ENCODE measurements at places on chromosomes 5 and 9. TPM values are rescaled to one million over a fixed set of nuclear protein-coding genes. Genes with fewer than 3 reads are reported as not detected.

DNA sequence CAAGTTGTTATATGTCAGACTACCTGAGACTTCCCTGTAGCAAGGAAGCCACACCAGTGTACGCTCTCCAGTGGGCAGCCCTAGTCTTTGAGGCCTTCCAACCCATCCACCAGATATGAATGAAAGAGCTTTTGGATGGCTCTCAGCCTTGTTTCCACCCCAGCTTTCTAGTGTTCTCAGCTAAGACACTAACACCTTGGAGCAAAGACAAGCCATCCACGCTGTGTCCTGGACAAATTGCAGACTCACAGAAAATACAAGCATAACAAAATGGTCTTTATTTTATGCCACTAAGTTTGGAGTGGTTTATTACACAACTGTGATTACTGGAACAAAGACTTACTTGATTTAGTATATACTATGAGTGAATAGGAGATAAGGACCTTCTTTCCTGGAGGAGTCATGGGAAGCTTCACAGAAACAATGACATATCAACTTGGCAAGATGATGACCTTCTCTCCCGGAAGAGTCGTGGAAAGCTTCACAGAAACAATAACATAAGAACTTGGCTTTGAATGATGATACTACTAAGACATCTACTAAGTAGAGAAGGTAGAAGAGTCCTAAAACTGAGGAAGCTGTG, 134.0 kb upstream of the VCAN start:
- DNase-seq, result no peak
- H3K4me1 ChIP-seq, result peaks cover 7% of the 10 kb centered on the region
- H3K4me3 ChIP-seq, result no peak overlapping the region
- no peaks in the 10 kb centered on the region for H3K27me3 ChIP-seq
- no peaks in the 10 kb centered on the region for H3K36me3 ChIP-seq
- no peak overlapping the region for H3K27ac ChIP-seq

GRCh38 chr5:59198365-59198764, 615.5 kb downstream of the RAB3C start:
- no peak overlapping the region for H3K27ac ChIP-seq
- no peaks in the 10 kb centered on the region for H3K4me1 ChIP-seq
- no peak overlapping the region for H3K4me3 ChIP-seq
- no peaks in the 10 kb centered on the region for H3K36me3 ChIP-seq

DNA sequence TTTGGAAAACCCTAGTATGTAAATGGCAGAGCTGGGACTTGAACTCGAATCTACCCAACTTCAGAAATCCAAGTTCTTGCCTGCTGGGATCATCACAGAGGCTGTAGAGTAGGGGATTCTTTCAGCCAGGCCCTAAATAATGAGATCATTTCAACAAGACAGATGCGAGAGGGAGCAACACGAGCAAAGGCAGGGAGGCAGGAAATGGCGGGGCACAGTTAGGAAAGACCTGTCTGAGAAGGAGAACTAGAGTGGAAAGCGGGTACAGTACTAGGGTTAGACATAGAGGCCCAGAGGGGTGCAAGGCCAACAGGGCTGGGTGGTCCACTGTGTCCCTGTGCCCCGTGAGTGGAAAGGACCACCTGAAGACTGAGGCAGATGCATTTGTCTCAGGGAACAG, 46.1 kb downstream of the MVB12B start:
- DNase-seq, result no peak
- H3K4me1 ChIP-seq, result peaks cover 5% of the 10 kb centered on the region
- no peak overlapping the region for H3K27ac ChIP-seq
- H3K36me3 ChIP-seq, result no peaks in the 10 kb centered on the region
- H3K27me3 ChIP-seq, result no peaks in the 10 kb centered on the region
- no peak overlapping the region for H3K4me3 ChIP-seq

Gene NIM1K
- total RNA-seq, result 0.08 TPM

DNA sequence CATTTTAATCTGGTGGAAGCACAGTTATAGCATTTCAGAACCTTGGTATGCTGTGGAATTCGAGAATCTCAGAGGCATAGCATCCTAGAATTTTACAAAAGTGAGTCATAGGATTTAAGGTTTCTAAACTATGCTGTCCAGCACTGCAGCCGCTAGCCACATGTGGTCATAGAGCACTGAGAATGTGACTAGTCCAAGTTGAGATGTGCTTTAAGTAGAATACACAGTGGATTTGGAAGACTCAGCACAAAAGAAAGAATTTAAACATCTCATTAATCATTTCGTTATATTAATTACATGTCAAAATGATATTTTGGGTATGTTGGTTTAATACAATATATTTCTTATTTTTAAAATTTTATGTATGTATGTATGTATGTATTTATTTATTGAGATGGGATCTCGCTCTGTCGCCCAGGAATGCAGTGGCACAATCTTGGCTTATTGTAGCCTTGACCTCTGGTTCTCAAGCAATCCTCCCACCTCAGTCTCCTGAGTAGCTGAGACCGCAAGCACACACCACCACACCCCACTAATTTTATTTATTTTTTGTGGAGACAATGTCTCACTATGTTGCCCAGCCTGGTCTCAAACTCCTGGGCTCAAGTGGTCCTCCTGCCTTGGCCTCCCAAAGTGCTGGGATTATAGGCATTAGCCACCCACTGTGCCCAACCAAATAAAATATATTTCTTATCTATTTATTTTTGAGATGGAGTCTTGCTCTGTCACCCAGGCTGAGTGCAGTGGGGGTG, 20.4 kb upstream of the RPS14 start:
- H3K27me3 ChIP-seq, result no peaks in the 10 kb centered on the region
- H3K27ac ChIP-seq, result no peak overlapping the region
- no peak for DNase-seq
- H3K4me3 ChIP-seq, result no peak overlapping the region
- no peaks in the 10 kb centered on the region for H3K36me3 ChIP-seq
- H3K4me1 ChIP-seq, result no peaks in the 10 kb centered on the region

GRCh38 chr9:87535817-87536539, 38.3 kb downstream of the DAPK1 start:
- H3K36me3 ChIP-seq, result no peaks in the 10 kb centered on the region
- H3K27me3 ChIP-seq, result no peaks in the 10 kb centered on the region
- no peak for DNase-seq
- no peaks in the 10 kb centered on the region for H3K4me1 ChIP-seq
- H3K4me3 ChIP-seq, result no peak overlapping the region

DNA sequence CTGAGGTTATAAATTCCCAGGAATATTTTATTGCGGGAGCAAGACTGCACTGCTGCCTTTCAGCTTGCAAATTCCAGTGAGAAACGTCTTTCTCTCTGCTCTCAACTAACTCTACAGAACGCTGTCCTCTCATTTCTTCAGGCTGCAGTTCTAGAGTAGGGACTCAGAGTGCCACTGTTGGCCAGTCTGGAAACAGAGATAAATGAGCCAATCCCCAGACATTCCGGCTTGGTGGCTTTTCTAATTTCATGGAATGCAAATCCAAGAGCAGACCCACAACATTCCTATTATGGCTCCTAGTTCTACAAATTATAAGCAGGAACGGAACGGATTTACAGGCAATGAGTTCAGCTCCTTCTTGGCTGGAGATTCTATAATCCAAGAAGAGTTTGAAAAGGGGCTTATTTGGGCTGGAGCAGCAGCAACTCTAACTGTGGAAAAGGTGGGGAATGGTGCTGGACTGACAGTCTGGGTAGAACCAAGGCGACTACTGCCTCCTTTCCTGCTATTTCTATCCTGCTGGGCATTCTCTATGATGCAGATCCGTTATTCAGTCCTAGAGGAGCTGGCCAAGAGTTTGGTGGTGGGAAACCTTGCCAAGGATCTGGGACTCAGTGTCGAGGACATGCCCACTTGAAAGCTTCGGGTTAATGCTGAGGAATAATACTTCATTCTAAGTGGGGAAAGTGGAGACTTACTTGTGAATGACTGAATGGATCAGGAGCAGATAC, 9.3 kb downstream of the PCDHGA12 start:
- H3K4me1 ChIP-seq, result no peaks in the 10 kb centered on the region
- H3K4me3 ChIP-seq, result no peak overlapping the region
- DNase-seq, result no peak
- no peaks in the 10 kb centered on the region for H3K36me3 ChIP-seq
- no peak overlapping the region for H3K27ac ChIP-seq
- no peaks in the 10 kb centered on the region for H3K27me3 ChIP-seq

- H3K4me3 ChIP-seq, result no peak overlapping the region
- peaks cover 21% of the 10 kb centered on the region for H3K4me1 ChIP-seq
- H3K27ac ChIP-seq, result no peak overlapping the region
- H3K27me3 ChIP-seq, result no peaks in the 10 kb centered on the region
- no peaks in the 10 kb centered on the region for H3K36me3 ChIP-seq
- DNase-seq, result no peak
These were observed 4.7 kb downstream of the GNAQ start for GRCh38 chr9:78026947-78027346.

DNA sequence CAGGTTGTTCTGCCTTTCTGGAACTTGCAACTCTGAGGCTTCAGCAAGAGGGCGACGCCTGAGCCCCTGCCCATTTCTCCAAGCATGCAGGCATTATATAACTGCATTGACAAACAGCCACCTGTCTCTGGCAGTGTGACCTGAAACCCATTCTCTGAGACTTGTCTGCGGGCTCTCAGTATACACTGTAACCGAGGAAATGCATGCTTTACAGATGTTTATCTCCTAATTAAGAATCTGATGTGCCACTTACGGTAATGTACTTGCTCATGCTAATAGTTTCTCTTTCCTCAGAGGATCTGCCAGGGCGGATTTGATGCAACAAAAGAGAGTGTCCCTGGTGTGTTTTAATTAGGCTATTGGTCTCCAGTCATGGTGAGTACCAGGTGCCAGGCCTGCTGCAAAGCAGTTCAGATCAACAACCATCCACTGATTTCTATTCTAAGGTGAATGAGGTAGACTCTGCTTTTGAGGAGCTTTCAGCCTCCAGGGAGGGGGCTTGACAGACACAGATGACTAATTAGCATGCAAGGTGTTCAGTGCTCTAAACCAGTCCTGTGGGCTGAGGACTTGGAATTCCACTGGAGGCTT, 593.7 kb upstream of the KLF4 start:
- H3K4me3 ChIP-seq, result no peak overlapping the region
- H3K27ac ChIP-seq, result no peak overlapping the region
- H3K27me3 ChIP-seq, result no peaks in the 10 kb centered on the region
- no peak for DNase-seq
- H3K4me1 ChIP-seq, result no peaks in the 10 kb centered on the region

DNA sequence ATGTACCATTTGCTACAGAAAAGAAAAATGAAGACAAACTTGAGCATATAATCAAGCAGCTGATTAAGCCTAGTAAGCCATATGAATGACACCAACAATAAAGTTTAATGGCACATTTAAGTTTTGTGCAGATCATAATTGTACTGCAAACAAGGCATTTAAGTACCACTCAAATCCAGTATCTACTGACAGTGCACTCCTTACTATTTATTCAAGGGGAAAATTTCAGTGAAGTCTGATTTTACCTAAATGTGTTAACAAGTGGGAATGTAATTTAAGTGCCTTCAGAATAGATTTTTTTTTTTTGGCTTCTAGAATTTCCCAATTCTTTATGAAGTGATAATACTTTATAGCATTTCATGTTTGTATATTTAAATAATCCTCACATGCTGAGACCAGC, 341.0 kb upstream of the POU5F2 start:
- H3K27ac ChIP-seq, result no peak overlapping the region
- H3K36me3 ChIP-seq, result no peaks in the 10 kb centered on the region
- no peaks in the 10 kb centered on the region for H3K4me1 ChIP-seq
- H3K4me3 ChIP-seq, result no peak overlapping the region
- DNase-seq, result no peak
- H3K27me3 ChIP-seq, result no peaks in the 10 kb centered on the region

DNA sequence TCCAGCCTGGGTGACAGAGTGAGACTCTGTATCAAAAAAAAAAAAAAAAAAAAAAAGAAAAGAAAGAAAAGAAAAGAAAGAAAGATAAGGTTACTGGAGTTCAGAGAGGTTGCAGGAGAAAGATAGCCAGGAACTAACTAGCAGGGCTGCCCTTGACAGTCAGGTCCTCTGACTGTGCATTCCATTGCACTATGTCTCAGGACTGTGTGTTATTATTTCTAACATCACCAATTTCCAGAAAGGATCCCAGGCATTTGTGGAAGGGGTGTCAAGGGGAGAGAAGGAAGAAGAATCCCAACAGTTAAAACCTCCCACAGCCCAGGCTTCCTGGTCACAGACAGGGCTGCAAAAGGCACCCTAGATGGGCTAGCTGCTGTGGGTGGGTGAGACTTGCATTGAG, 25.1 kb downstream of the KLF4 start:
- H3K4me3 ChIP-seq, result no peak overlapping the region
- no peaks in the 10 kb centered on the region for H3K36me3 ChIP-seq
- H3K27me3 ChIP-seq, result peaks cover 23% of the 10 kb centered on the region
- no peak for DNase-seq
